ENCODE measurements at places on chromosomes 16 and 17.

DNA sequence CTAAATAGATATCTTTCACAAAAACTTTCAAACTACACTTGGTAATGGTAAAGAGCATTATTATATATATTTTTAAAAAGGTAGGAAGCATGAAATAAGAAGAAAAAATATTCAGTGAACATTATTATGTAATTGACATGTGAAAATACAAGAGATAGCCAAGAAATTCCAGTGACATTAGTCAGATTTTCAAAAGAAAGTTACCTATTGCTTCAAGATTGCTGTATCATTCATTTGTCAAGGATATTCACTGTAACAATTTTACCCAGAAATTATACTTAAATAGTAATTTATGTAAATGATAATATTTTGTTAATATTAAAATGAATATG is 350.2 kb downstream of the KIF2B start:
- no peak for DNase-seq

DNA sequence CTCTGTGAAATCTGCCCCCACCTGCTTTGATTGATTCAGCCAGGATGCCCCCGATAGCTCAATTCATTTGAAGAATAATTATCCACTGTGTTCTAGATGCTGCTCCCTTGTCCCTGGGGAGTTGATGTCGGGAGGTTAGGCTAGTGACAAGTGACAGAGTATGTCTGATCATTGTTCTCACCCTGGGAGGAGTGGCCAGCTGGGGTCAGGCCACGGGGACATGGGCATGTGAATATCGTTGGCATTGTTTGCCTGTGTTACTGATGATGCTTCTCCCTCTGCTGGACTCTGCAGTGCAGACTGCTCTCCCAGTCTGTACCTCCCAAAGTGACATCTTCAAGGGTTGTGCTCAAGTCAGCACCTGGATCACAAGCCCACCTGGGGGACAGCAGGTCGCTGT is 89.9 kb upstream of the C16orf82 start:
- no peak for DNase-seq

GRCh38 chr17:80876950-80877728 is 114.5 kb upstream of the CHMP6 start:
- DNase-seq, result no peak

DNA sequence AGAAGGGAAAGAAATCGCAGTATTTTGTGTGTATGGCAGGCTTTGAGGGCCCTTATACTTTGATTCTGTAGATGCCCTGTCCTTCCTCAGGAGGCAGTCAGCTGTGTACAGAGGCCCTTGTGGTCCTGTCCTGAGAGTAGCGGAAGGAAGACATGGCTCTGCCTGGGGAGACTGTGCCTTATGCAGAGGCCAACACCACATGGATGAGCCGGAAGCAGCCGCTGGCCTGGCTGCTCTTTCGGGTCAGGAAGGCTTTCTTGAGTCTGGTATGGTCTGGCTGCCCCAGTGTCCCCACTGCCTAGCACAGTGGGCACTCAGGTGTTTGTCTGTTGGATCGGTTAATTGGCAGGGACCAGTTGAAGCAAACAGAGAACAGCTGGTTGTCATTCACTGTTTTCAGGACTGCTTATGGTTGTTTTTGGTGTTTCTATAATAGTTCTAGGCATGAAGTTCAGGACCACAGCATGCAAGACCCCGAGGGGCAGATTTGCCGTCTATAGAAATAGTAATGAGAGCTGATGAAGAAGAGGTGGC is 12.4 kb downstream of the USP10 start:
- DNase-seq, result no peak

DNA sequence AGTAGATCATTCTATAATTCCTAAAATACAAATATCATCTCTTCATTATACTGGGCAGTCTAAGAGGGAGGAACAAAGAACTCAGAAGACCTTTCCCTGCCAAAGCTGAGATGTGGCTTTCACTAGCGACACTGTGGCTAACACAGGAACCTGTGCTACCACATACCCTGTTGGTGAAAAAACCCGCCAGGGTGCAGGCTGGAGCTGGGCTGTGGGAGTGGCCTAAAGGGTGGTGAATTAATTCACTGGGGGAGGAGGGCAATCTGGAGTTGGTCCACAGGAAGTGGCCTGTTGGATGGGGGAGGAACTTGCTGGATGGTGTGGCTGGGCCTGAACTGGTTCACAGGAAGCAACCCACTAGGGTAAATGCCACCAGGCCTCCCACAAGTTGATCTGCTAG is 7.4 kb downstream of the ZNF594 start:
- no peak for DNase-seq

GRCh38 chr17:50133769-50134099 is 3.8 kb upstream of the SAMD14 start:
- DNase-seq, result no peak

DNA sequence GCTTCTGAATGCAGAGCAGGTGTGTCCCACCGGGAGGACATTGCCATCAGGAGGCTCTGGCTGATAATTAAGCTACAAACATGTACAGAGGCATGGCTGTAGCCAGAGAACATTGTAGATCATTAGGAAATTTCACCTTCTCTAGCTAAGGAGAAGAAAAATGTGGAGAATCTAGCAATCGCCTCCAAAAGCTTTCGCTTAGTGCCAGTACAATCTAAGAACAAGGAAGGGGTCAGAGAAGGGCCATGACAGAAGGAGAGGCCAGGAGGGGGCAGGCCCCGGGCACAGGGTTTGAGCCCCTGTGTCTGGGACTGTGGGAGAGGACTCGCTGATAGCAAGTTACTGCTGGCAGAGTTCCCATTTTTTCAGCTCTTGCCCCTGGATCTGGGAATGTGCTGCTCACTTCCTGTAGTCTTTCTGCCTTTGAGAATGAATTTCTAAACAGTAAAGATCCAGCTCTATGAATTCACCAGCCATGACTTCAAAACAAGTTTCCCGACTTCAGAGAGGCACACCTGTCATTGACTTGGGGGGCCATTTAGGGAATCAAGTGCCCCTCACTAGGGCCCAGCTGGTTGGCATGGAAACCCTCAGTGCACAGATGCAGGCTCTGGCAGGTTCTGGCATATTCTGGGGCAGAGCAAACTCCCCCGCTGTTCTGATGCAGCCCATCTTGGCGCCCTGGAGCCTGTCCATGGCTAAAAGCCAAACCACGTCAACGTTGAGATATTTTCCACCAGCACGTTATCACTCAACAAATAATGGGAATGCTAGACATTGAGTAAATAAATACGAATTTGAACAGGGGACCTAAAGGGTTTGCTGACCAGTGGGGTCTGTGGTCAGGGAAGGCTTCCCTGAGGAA is 59.5 kb upstream of the CACNG4 start:
- DNase-seq, result peak; percentile 51

GRCh38 chr17:14311981-14312380 is 11.1 kb downstream of the HS3ST3B1 start:
- DNase-seq, result no peak

DNA sequence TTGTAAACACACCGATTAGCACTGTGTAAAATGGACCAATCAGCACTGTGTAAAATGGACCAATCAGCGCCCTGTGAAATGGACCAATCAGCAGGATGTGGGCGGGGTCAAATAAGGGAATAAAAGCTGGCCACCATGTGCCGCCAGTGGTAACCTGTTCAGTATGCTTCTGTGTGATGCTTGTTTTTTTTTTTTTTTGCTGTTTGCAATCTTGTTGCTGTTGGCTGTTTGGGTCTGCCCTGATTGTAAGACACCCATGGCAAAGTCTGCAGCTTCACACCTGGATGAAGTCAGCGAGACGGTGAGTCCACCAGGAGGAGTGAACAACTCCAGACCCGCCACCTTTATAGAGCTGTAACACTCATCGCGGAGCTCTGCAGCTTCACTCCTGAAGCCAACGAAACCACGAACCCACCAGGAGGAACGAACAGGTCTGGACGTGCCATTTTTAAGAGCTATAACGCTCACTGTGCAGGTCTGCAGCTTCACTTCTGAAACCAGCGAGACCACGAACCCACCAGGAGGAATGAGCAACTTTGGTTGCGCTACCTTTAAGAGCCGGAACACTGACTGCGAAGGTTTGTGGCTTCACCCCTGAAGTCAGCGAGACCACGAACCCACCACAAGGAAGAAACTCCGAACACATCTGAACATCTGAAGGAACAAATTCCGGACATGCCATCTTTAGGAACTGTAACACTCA is 85.0 kb upstream of the MED9 start:
- DNase-seq, result no peak

- DNase-seq, result no peak
Observed at GRCh38 chr16:84603140-84603816, 14.6 kb downstream of the COTL1 start.

- DNase-seq, result peak; percentile 90
Observed at GRCh38 chr17:61128661-61129115, 271.0 kb upstream of the TBX2 start.

DNA sequence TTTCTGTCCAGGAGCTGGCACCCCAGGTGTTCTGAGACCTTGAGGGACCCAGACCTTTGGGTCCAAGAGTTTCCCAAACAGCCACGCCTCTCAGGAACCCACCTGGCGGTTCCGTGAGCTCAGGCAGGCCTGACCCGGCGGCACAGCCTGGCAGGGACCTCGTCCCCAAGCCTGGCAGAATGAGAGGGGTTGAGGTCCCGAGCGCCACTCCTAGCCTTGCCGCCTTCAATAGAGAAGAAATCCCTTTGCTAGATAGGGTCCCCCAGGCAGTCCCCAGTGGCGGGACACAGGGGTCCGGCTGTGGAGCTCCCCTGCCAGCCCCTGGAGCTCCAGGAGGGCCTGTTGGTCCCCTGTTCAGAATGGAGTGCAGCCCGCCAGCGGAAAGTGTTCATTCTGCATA is 10.5 kb upstream of the CLEC18A start:
- no peak for DNase-seq

GRCh38 chr16:84124257-84125073 is 7.7 kb upstream of the MBTPS1 start:
- DNase-seq, result no peak

- DNase-seq, result peak; percentile 91
Observed at GRCh38 chr17:8226536-8227237, 16.3 kb upstream of the AURKB start.

DNA sequence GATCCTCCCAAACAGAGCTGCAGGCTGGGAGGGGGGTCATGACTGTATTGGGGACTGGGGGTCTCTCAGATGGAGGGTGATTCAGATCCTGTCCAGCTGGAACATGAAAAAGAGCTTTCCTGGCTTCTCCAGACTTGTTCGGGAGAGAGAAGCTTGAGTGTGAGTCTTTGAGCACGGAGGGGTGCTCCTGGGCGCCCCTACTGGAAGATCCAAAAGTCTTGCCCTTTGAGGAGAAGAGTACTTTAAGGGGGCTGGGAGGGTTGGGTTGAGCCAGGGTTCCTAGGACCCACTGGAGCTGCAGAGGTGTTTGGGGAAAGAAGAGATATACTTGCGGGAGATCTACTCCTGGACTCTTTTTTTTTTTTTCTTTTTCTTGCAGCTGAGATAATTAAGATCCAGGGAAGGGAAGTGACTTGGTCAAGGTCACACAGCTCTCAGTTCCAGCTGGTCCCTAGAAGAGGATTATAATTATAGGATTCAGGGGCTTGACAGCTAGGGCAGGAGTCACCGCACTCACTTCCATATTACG is 8.4 kb downstream of the RARA start:
- peak; percentile 66 for DNase-seq

Measured in skin of body (tissue), 3 donors.